ENCODE measurements at places on chromosomes 2 and 18.

- H3K27me3 ChIP-seq, result no peaks in the 10 kb centered on the region
- no peak overlapping the region for H3K27ac ChIP-seq
- no peaks in the 10 kb centered on the region for H3K4me1 ChIP-seq
- H3K36me3 ChIP-seq, result peaks cover 18% of the 10 kb centered on the region
- no peak for DNase-seq
These were observed 6.0 kb downstream of the SRBD1 start for GRCh38 chr2:45605116-45605515.

- no peak for DNase-seq
- H3K27ac ChIP-seq, result no peak overlapping the region
- no peaks in the 10 kb centered on the region for H3K27me3 ChIP-seq
- no peaks in the 10 kb centered on the region for H3K36me3 ChIP-seq
These were observed 580.9 kb upstream of the HNMT start for GRCh38 chr2:137383391-137383790.

GRCh38 chr2:66477135-66477842, 42.4 kb downstream of the MEIS1 start:
- peak overlapping the region; percentile 57 for H3K27ac ChIP-seq
- DNase-seq, result no peak
- no peak overlapping the region for H3K4me3 ChIP-seq
- H3K36me3 ChIP-seq, result no peaks in the 10 kb centered on the region
- H3K27me3 ChIP-seq, result no peaks in the 10 kb centered on the region

- DNase-seq, result no peak
- H3K4me1 ChIP-seq, result no peaks in the 10 kb centered on the region
- no peak overlapping the region for H3K27ac ChIP-seq
- no peaks in the 10 kb centered on the region for H3K27me3 ChIP-seq
- H3K36me3 ChIP-seq, result no peaks in the 10 kb centered on the region
These were observed 111.3 kb upstream of the CAVIN2 start for GRCh38 chr2:191957996-191958860.

- DNase-seq, result no peak
- H3K27me3 ChIP-seq, result no peaks in the 10 kb centered on the region
- H3K4me1 ChIP-seq, result no peaks in the 10 kb centered on the region
- no peaks in the 10 kb centered on the region for H3K36me3 ChIP-seq
- H3K27ac ChIP-seq, result peak overlapping the region; percentile 92
These were observed 1.1 kb downstream of the STRN start for GRCh38 chr2:36965206-36965605.

- no peaks in the 10 kb centered on the region for H3K27me3 ChIP-seq
- DNase-seq, result no peak
- no peak overlapping the region for H3K27ac ChIP-seq
- no peaks in the 10 kb centered on the region for H3K4me1 ChIP-seq
- H3K4me3 ChIP-seq, result no peak overlapping the region
These were observed 18.8 kb upstream of the MAP3K20 start for GRCh38 chr2:173056705-173057364.

DNA sequence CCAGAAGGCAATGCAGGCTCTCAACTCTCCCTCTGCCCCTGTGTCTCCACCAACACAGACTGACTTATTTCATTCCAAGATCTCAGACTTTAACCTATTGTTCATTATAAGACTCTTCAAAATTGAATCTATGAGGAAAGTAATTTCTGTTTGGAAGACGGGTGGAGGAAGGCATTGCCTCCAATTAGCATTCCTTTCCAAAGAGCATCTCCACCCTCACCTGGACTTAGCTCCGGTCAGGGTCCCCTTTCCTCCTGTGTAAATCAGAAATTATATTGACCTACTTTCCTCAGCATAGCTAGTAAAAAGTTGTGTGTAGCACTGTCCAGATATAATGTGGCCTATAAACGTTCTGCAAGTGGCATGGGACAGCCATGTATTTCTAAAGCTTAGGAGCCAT, 230.4 kb upstream of the ACVR2A start:
- no peak for DNase-seq
- no peaks in the 10 kb centered on the region for H3K36me3 ChIP-seq
- no peaks in the 10 kb centered on the region for H3K4me1 ChIP-seq
- no peak overlapping the region for H3K27ac ChIP-seq
- no peak overlapping the region for H3K4me3 ChIP-seq

GRCh38 chr2:101002562-101003277, 631 bp downstream of the RPL31 start:
- DNase-seq, result no peak
- peaks cover 45% of the 10 kb centered on the region for H3K36me3 ChIP-seq
- peak overlapping the region; percentile 90 for H3K4me3 ChIP-seq
- H3K4me1 ChIP-seq, result peaks cover 3% of the 10 kb centered on the region

DNA sequence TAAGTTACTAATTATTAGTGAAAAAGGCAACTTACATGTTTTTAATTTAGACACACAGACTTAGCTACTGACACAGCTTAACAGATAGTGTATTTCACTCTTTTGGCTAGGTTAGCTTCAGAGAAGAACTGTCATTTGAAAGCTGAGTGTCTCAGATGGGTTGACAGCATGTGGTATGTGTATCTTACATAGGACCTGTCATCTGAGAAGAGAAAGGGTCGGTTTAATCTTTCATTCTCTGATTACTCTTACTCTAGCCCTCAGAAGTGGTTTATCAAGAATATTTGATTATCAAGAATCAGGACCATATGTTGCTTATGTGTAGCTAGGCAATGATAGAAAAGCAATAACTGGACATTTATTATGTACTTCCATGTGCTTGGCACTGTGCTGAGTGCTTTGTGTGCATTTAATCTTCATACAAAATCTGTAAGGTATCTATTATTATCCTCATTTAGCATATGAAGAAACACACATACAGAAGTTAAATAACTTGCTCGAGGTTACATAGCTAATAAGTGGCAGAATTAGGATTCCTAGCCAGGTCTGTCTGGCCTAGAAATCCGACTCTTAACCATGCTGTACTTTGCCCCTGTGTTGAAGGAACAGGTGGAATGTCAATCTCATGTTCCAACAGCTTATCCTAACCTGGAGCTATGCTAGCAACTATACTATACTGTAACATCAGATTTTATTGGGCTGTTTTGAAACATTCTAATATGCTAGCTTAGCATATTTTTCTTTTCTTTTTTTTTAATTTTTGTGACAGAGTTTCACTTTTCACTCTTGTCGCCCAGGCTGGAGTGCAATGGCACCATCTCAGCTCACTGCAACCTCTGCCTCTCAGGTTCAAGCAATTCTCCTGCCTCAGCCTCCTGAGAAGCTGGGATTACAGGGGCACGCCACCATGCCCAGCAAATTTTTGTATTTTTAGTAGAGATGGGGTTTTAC, 28.4 kb downstream of the CFLAR start:
- no peak for DNase-seq
- no peaks in the 10 kb centered on the region for H3K4me1 ChIP-seq
- H3K27ac ChIP-seq, result no peak overlapping the region
- H3K36me3 ChIP-seq, result peaks cover 78% of the 10 kb centered on the region
- no peak overlapping the region for H3K4me3 ChIP-seq
- H3K27me3 ChIP-seq, result no peaks in the 10 kb centered on the region

DNA sequence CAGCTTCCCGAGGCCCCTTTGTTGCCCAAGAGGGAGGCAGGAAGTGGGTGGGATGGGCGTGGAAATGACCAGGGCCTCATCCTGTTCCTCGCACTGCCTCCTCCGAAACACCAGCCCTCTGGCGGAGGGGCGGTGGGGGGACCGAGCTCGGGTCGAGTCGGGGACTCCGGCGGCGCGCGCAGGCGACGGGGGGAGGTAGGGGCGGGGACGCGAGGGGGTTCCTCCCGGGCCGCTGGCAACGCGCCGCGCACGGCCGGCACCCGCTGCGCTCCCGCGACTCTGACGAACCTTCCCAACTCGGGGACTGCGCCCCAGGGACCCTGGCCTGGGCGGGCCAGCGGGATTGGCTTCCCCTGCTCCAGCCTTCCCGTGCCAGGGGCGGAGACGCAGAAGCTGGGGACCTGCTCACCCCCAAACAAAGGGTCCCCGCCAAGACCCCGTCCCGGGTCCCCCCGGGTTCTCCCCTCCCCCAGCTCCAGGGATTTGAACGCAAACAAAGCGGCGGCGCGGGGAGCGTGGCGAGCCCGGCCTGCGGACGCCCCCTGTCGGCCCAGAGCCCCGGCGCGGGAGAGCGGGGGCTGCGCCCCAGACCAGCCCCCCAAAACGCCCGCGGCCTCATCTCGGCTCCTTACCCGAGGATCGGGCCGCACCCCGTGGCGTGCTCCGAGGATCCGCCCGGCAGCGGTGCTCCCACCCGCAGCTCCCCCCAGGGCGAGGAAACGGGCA, 1.2 kb downstream of the SEMA4C start:
- no peaks in the 10 kb centered on the region for H3K27me3 ChIP-seq
- peaks cover 18% of the 10 kb centered on the region for H3K4me1 ChIP-seq
- H3K27ac ChIP-seq, result peak overlapping the region; percentile 96
- H3K4me3 ChIP-seq, result peak overlapping the region; percentile 98
- H3K36me3 ChIP-seq, result peaks cover 38% of the 10 kb centered on the region

DNA sequence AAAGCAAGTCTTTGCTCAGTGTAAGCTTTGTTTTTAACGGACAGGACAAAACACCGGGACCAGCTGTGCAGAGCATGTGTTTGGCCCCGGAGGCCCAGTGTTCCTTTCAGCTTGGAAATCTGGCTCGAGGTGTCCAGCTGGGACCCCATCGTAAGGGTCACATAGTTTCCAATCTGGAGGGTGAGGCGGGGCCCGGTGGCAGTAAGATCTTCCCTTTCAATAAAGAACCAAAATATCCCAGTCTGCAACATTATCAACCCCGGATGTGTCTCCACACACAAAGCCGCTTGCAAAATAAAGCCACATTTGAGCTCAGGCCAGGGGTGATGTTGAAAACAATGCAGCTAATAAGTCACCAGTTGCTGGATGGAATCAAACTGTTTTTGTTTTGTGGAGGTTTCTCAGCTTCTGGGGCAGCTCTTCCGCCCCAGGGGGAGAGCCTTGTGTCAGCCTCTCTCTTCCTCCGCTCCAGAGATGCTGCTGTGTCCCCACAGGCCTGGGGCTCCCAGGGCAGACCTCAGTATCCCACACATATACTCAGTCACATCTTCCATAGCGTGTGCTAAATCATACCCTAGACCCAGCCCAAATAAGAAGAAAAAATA, 138.6 kb upstream of the GLI2 start:
- no peak overlapping the region for H3K4me3 ChIP-seq
- no peak overlapping the region for H3K27ac ChIP-seq
- no peaks in the 10 kb centered on the region for H3K27me3 ChIP-seq
- H3K36me3 ChIP-seq, result no peaks in the 10 kb centered on the region
- H3K4me1 ChIP-seq, result peaks cover 16% of the 10 kb centered on the region

- H3K27me3 ChIP-seq, result no peaks in the 10 kb centered on the region
- no peak for DNase-seq
- no peak overlapping the region for H3K4me3 ChIP-seq
- H3K27ac ChIP-seq, result no peak overlapping the region
- H3K36me3 ChIP-seq, result no peaks in the 10 kb centered on the region
- H3K4me1 ChIP-seq, result no peaks in the 10 kb centered on the region
These were observed 108.5 kb downstream of the TTC32 start for GRCh38 chr2:19793132-19793750.

GRCh38 chr18:8787371-8787670, 82.0 kb downstream of the MTCL1 start:
- H3K36me3 ChIP-seq, result no peaks in the 10 kb centered on the region
- H3K27ac ChIP-seq, result no peak overlapping the region
- no peak for DNase-seq
- no peak overlapping the region for H3K4me3 ChIP-seq
- no peaks in the 10 kb centered on the region for H3K4me1 ChIP-seq

- no peaks in the 10 kb centered on the region for H3K27me3 ChIP-seq
- no peak for DNase-seq
- H3K4me1 ChIP-seq, result no peaks in the 10 kb centered on the region
- H3K27ac ChIP-seq, result no peak overlapping the region
- no peaks in the 10 kb centered on the region for H3K36me3 ChIP-seq
- H3K4me3 ChIP-seq, result no peak overlapping the region
These were observed 300.6 kb downstream of the EIPR1 start for GRCh38 chr2:3076848-3077642.

DNA sequence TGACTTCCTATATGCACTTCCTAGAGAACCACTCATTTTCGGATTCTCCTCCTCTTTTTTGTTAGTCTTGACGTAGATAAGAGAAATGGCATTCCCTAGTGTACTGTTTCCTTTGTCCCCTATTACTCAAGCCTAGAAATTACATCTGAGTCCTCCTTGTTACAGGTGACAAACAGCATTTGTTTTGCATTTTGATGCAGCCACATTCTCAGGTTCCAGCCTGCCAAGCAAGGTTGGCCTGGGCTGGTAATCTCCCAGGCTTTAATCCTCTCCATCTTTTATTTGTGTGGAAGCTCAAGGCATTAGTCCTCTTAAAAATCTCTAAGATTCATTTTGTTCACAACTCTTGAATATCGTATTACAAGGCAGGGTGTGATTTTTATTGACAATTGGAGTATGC, 318.0 kb upstream of the NRP2 start:
- no peak overlapping the region for H3K27ac ChIP-seq
- no peaks in the 10 kb centered on the region for H3K36me3 ChIP-seq
- no peaks in the 10 kb centered on the region for H3K4me1 ChIP-seq
- no peaks in the 10 kb centered on the region for H3K27me3 ChIP-seq

DNA sequence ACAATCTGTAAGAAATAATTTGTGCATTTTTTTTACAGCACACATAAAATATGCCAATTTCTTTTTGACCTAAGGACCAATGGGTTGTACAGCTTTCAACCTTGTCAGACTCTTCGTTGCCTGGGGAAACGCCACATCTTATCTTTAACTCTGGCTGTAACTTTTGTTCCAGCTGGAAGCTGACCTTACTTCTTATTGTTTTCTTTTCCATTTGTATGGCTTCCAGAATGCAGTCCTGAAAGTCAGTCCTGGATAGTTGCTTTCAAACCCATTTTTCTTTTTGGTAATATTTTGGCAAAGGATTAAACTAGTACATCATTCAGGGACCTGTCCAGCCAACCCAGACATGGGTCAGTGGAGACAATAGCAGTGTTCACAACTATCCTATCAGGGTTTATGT, 686.5 kb upstream of the CDH2 start:
- H3K36me3 ChIP-seq, result no peaks in the 10 kb centered on the region
- no peak overlapping the region for H3K4me3 ChIP-seq

DNA sequence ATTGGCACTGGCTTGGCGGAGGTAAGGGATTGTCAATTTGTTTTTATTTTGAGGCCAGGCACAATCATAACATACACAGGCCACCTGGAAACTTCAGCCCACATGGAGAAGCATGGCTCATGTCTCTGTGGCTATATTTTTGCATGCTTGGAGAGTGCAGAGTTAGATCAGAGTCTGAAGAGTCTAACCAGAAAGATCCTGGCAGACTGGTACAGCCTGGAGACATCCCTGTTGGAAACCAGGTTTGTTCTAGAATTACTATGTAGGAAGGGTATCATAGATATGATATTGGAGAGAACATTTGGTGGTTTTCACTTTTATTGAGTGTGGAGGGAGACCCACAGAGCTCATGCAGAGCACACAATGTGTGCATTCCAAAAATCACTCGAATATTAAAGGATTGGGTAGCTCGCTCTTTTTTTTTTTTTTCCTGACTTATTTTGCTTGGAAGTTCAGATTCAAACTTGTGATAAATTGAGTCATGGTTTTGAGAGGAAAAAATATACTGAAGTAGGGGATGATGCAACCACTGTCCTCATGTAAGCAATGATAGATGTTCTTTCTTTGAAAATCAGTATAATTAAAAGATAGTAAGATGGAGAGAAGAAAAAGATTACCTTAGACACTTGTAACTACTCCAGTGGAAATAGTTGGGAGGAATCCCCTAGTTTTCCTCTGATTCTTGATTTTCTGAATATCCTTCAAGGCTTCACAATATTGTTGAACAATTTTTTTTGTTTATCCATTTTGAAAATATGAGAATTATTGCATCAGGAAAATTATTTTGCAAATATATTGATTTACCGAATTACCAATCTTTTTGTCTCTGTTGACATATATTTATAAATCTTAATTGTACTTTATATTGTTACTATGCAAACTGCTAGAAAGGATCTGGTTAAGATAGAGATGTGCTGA, 185.7 kb upstream of the ZEB2 start:
- H3K4me1 ChIP-seq, result peaks cover 5% of the 10 kb centered on the region

GRCh38 chr2:98588880-98589431, 19.4 kb downstream of the COA5 start:
- H3K4me3 ChIP-seq, result no peak overlapping the region
- H3K36me3 ChIP-seq, result peaks cover 10% of the 10 kb centered on the region
- H3K4me1 ChIP-seq, result no peaks in the 10 kb centered on the region
- no peak overlapping the region for H3K27ac ChIP-seq

Data from ascending aorta (tissue), 2 donors.